ENCODE measurements at places on chromosomes 13 and 19. TPM values are rescaled to one million over a fixed set of nuclear protein-coding genes. Genes with fewer than 3 reads are reported as not detected.

The CDC34 gene
- 50.6 TPM for total RNA-seq

The NRTN gene
- total RNA-seq: 0.67 TPM

The FXYD7 gene
- not detected for total RNA-seq

- DNase-seq: no peak
These were observed 38.5 kb downstream of the SPATA13 start for GRCh38 chr13:24199016-24199415.

The FCGBP gene
- total RNA-seq: 0.15 TPM

GRCh38 chr19:39444598-39445195 is 685 bp upstream of the SUPT5H start:
- DNase-seq: peak; percentile 37

The RASIP1 gene
- 0.20 TPM for total RNA-seq

The ICAM3 gene
- not detected for total RNA-seq

The ACP7 gene
- total RNA-seq: 1.7 TPM

- DNase-seq: peak; percentile 49
These were observed 35.0 kb upstream of the MATK start for GRCh38 chr19:3821156-3821555.

- no peak for DNase-seq
These were observed 5.3 kb upstream of the UQCR11 start for GRCh38 chr19:1610579-1610978.

DNA sequence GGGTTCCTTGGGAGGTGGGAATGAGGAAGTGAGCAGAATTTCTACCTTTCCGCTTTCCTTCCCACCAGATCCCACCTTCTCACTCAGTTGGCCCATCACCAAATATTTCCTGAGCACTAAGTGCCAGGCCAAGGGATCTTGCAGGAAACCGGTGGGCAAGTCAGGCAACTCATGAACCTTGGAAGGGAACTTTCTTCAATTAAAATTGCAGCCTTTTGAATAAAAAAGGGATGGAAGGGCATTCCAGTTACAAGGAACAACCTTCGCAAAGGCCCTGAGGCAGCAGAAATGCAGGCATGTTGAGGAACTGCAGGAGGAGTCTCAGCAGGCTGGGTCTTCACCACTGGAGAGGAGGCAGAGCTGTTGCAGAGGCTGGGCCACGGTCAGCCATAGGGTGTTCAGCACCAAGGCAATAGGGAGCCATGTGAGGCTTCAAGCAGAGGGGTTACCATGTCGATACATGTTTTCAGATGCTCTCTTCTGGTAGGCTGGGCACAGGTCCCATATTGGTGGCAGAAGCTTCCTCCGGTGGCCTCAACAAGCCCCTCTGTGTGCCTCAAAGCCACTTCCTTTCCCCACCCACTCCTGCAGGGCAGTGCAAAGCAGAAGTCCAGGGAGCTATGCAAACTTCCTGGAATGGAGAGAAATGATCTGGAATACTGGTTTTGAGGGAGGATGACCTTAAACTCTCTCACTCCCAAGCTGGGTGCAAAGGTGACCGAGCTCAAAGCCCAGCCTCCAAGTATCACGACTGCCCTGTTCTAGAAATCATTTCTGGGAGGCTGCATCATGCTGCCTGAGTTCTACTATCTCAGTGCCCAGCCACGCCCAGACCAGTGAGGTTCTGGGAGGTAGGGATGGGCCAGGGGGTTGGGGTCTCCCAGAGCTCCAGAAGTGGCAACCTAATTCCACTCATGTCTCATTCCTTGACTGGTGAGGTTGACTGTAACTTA is at the start of gene FUT6:
FUT6 (minus strand) TSS at position 638 of the 953 bp plus-strand sequence. CDS start 7,135 bp downstream, outside the sequence.
- DNase-seq: no peak

DNA sequence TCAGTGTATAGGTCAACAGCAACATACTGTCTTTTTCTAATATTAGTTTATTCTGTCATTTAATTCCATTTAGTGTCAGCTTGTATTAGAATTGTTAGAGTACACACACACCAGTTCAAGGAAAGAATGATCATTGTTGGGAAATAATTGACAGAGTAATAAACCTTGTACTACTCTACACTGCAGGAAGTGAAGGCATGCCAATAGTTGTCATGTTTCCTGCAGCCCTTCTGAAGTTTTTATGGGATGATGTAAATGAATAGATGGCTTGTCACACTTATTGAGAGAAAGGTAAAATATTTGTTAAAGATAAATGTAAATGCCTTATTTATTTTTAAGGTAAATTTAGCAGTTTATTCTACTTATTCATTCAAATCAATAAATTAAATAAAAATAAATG is 306.9 kb upstream of the KLHL1 start:
- no peak for DNase-seq

DNA sequence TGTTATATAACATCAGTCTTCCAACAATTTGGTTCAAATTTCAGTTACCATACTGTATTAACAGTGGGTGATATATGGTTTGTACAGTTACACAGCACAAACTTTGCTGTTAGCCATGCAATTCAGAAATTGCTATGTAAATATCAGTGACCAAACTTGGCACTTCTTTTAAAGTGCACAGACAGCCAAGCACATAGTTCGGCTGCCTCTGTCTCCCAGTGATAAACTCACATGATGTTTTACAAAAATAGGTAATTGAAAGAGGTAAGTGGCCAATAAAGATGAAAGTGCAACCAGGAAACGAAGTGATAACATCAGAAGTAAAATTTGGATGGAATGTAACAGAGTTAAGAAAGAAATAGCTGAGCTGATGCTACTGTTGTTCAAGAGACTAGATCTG is 143.9 kb downstream of the PCDH9 start:
- DNase-seq: no peak

DNA sequence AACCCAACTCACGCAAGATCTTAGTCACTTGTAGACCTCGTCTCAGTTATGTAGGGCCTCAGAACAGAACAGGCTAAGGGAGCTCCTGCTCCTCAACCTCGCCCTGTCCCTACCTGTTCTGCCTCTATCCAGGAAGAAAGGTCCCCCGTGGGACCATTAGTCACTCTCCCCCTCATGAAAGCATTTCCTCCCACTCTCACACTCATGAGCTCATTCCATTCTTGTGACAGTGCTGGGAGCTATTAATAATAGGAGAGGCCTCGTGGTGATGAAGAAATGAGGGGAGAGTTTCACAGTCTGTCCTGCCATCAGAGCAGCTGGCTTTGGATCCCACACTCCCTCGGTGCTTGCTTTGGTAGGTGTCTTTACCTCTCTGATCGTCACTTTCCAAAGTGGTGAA is 10.2 kb downstream of the PPP2R1A start:
- DNase-seq: peak; percentile 19

GRCh38 chr19:55493052-55493644 is 4.9 kb downstream of the SSC5D start:
- DNase-seq: peak; percentile 73

DNA sequence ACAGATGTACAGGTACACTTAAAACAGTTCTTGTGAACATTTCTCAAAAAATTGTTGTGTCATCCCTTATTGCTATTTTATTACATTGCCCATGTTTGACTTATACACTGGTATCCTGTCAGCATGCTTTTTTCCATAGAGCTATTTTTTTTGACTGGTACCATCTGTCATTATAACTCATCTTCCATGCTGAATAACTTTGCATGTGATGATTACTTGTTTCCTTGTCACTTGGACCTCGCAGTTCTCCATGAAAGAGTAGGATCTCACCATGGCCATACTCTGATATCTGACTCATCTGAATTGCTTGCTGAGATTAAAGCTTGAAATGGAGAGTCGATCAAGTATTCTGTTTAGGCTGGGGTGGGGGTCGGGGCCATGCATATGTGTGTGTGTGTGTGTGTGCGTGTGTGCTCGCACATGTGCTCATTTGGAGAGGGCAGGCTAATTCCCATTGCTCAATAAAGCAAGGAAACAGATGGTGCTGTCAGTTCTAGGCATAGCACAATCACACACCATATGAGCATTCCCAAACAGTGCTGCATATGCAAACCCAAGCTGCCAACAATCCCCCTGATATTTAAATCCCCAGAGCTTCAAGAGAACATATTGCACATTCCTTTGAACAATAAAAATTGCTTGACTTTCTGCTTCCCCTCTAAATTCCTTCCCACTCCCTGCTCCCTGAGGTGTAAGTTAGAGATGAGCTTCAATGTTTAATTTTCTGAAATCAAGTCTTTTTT is 62.9 kb downstream of the NHLRC3 start:
- no peak for DNase-seq

The CEACAM3 gene
- total RNA-seq: not detected

DNA sequence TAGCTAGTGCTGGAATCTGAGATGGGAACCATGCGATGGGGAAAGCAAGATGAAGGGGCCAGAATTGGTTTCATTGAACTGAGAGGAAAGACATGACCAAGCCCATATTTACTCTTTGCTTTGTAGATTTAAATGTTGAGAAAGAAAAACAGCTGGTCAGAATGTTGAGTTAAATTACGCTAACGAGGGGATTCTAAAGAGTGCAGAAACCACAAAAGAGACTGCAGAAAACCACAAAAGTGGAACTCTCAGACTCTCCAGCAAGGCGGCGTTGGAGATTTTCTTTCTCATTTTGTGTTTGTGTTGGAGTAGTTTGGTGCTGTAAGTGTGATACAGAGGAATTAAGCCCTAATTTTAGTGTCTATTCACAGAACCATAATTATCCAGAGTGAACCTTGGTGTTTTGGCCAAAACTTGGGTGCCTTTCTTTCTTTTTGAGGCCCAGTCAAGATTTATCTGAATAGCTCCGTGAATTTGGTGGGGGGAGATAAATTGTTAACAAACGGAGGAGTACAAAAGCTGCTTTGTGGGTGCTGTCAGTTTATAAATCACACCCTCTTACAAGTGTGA is 26.3 kb downstream of the SAE1 start:
- DNase-seq: peak; percentile 70
